HT1080 (cell line): ENCODE measurements at places on chromosomes 16 and 17.
A peak's percentile ranks its signal among the peaks of the same experiment; 100 is the strongest.

- no peak for DNase-seq
Measured at GRCh38 chr17:77729587-77729986, 228.9 kb upstream of the TNRC6C start.

- peak; percentile 52 for DNase-seq
Measured at GRCh38 chr17:36544044-36544306, 744 bp upstream of the GGNBP2 start.

GRCh38 chr16:82954224-82954929 is 327.6 kb downstream of the CDH13 start:
- DNase-seq = peak; percentile 44

- peak; percentile 58 for DNase-seq
Measured at GRCh38 chr16:5615868-5616642, 518.5 kb upstream of the EEF2KMT start.

- no peak for DNase-seq
Measured at GRCh38 chr16:79528338-79528737, 72.2 kb downstream of the MAF start.

DNA sequence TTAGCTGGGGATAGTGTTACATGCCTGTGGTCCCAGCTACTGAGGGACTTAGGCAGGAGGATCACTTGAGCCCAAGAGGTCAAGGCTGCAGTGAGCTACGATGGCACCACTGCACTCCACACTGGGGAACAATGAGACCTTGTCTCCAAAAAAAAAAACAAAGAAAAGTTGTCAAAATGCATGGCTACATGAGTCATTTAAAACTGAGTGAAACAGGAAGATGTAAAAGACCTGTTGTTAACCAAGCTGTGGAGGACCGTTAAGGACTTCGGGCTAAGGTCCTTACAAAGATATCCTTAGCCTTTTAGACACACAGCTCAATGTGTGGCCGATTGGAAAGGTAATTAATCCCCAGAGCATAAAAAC is 25.1 kb downstream of the ZP2 start:
- DNase-seq = peak; percentile 82

DNA sequence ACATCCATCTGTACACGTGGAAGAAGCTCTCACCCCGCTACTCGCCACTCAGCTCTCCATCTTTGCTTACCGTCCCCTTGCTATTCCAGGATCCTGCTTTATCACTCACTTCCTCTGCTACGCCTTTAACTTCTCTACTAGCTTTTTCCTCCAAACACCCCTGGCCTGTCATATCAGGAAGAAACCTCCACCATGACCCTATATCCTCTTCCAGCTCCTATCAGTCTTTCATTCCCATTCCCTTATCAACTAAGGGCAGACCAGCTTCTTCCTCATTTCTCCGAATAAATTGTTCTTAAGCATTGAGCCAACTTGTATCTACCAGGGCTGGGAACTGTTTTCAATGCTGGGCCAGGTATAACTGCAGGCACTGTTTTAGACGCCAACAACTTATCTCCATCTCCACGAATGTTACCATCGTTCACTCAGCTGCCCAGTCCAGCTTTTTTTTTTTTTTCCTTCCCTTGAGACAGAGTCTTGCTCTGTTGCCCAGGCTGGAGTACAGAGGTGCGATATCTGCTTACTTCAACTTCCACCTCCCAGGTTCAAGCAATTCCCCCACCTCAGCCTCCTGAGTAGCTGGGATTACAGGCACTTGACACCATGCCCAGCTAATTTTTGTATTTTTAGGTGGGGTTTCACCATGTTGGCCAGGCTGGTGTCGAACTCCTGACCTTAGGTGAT is 4.3 kb downstream of the IQCK start:
- DNase-seq = no peak

- peak; percentile 98 for DNase-seq
Measured at GRCh38 chr17:65750631-65751115, 189.2 kb upstream of the AXIN2 start.

GRCh38 chr16:9050102-9050830 is 41.2 kb upstream of the HAPSTR1 start:
- DNase-seq = no peak

GRCh38 chr17:4293572-4293971 is 29.8 kb upstream of the ANKFY1 start:
- DNase-seq = no peak

- DNase-seq = no peak
Measured at GRCh38 chr17:3765981-3766380, 35.0 kb downstream of the ITGAE start.

DNA sequence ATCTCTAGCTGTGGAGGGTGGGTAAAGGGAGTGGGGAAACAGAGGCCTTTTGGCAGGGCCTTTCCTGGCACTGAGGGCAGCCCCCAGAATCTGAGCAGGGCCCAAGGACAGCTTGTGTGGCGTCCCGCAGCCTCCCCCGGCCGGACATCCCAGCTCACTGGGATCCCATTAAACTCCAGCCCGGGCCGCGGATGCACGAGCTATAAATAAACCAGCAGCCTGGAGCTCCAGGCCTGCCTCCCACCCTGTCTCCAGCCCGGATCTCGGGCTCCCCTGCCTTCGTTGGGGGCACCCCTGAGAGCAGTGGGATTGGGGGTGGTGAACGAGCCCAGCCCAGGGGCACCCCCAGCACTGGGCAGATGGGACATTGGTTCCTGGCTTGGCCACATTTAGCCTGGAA is 13.8 kb upstream of the AATK start:
- DNase-seq = no peak

DNA sequence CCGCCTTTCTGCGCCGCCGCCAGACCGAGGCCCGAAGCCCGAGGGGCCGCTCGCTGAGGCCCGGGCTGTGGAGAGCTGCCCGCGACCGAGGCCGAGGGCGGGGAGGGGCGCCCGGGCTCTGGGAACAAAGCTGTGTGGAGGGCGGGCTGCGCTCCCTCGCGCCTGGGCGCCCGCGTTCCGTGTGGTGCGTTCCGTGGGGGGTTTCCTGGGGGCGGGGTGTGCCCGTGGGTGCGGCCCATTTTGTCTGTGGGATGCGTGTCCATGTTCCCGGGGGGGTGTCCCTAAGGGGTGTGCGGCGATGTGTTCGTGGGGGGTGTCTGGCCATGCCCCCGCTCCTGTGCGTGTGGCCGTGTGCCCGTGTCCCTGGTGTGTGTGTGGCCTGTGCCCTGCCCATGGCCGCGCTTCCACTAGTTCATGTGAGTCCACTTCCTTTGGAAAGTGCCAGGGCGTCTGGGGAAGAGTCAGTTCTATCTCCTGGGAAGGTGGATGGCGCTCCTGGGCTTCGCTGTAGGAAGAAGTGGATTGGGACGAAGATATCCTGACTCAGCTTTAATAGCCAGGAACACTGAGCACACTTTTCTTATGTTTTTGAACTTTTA is 520 bp downstream of the JPT2 start:
- peak; percentile 30 for DNase-seq

DNA sequence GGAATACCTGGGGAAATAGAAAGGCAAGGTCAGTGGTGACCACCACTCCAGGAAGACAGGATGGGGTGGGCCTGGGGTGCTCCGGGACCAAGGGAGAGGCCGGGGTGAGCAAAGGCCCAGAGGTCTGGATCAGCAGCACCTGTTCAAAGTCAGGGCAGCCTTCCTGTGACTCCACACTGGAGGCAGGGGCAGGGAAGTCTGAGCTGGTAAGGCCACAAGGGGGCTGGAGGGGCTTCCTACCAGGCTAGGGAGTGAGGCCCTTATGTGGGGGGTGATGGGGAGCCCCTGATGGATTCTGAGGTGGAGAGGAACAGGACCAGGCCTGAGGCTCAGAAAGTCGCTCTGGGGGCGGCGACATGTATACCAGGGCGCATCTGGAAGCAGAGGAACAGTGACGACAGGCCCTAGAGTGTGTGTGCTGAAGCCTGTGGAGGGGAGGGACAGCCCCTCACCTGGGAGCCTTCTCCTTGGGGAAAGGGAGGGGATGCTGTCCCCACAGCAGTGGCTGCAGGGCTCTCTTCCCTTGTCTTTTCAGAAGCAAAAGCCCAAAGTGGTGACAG is 3.7 kb downstream of the C16orf78 start:
- no peak for DNase-seq

- no peak for DNase-seq
Measured at GRCh38 chr16:70578035-70578434, 54.4 kb downstream of the SF3B3 start.

GRCh38 chr17:1455291-1455796 is 688 bp downstream of the CRK start:
- DNase-seq = peak; percentile 60

GRCh38 chr17:49699966-49700575 is 7.7 kb downstream of the SLC35B1 start:
- DNase-seq = no peak

DNA sequence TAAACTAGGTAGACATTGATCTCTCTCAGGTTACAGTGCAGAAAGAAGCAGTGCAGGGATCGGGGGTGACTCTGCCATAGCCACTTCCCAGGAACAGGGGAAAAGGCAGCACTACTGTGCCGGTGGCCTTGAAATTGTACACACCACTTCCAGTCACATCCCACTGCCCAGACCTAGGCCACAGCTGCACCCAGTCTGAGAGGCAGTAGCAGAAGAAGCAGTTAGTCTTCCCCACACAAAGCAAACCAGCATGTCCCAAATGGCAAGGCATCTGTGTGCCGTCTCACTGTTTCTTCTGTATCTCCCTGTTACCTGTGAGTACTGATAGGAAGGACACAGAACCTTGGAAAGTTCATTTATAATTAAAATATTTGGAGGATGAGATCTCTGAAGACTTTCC is 47.0 kb downstream of the TMC6 start:
- no peak for DNase-seq
